HTR-8/SVneo (cell line): ENCODE measurements at places on chromosomes 1 and 21.

- DNase-seq = no peak
These were observed 34.3 kb upstream of the CREG1 start for GRCh38 chr1:167587872-167588271.

GRCh38 chr21:17783003-17783402, 36.2 kb downstream of the C21orf91 start:
- no peak for DNase-seq

- no peak for DNase-seq
These were observed 19.7 kb downstream of the FCRL5 start for GRCh38 chr1:157532569-157532968.

GRCh38 chr1:22807340-22807739, 96.7 kb downstream of the EPHB2 start:
- DNase-seq = no peak

GRCh38 chr1:106998431-106999002, 58.0 kb upstream of the PRMT6 start:
- no peak for DNase-seq

- DNase-seq = no peak
These were observed 6.4 kb upstream of the SERBP1 start for GRCh38 chr1:67436511-67437055.

DNA sequence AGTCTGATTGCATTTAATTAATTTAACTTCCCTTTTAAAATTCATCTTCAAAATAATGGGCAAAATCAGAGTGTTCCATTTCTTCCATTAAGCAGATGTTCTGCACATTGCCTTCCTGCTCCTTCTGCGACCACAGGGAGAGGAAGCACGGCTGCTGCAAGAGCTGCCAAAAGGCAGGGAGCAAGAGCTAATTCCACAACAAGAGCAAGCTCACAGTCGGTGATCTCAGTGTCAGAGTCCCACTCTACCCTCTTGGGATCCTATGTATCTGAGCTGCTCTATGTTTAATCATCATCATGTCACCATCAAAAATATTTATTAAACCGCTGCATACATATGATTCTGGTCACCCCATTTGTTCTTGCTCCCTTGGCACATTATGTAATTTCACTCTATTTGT, 255.3 kb upstream of the CAMK1G start:
- no peak for DNase-seq

DNA sequence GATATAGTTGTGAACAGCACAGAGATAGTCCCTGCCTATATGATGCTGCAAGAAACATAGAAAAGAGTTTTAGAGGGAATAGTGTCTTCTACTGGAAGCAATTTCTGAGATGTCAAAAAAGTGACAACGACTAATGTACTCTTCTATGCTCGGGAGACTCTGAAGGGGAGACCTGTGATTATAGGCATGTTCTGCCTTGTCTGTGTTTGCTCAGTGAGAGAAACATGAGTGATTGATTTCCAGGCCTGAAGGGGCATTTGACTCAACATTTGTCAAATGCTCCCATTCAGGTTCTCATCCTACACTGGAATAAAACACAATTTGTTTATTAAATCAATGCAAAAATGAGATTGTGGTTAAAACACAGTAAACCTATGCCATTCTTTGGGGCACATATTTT, 131.8 kb downstream of the CTH start:
- no peak for DNase-seq

- no peak for DNase-seq
These were observed 619 bp upstream of the IGFN1 start for GRCh38 chr1:201190005-201190404.

- no peak for DNase-seq
These were observed 8.9 kb downstream of the NIBAN1 start for GRCh38 chr1:184965439-184965838.

DNA sequence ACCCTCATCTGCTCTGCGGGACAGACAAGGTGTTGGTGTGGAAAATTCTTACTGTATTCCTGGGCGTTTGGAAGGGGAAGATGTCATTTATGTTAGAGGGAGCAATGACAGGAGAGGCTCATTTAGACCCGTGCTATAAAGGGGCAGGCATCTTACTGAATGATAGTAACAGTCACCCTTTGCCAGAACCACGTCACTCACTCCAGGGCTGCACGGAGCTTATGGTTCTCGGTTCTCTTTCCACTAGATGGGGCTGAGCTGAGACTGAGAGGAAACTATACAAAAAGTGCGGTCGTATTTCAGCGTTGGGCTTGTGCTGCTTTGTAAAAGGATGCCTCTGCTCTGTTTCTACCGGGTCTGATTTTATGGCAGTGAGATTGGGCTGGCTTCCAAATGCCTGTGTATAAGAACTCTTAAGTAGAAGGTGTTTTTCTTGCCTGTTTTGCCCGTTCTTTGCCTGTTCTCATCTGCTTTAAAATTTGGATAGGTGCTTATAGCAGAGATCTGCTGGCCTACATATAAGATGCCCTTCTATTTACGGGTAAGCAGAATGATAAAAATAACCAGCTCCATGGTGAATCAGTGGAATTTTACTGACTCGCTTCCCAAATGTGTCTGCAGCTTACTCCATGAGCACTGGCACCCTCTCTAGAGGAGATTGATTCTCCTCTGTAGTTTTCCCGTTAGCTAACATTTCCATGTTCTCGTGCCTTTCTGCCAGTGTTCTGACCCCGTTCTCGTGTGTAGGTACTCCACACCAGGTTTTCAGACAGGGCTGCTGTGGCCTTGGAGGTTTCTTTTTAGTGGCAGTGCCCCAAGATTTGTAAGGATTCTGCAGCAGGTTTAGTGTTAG, 55.9 kb downstream of the MRPS6 start:
- DNase-seq = peak; percentile 51

GRCh38 chr1:14788080-14788479, 189.6 kb downstream of the KAZN start:
- no peak for DNase-seq

DNA sequence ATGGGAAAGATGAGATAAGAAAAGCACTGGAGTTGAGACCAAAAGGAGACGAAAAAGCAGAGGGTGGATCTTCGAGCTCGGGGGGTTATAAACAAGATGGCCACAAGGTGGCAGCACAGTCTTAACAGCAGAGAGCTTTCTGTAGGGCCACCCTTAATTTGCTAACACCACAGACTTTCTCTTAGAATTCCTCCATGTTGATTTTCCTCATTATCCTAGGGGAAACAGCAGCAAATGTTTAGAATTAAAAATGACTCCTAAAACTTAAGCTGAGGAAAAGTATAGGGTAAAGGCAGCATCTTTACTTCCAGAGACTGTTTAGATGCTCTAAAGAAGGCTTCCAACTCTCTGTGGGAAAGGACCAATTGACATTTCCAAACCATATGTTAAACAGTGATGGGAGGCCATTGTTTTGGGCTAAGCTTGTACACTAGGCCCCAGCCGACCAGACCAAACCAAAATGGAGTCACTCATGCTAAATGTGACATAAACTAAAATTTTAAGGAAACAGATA, 2.5 kb upstream of the APOBEC4 start:
- DNase-seq = peak; percentile 78

DNA sequence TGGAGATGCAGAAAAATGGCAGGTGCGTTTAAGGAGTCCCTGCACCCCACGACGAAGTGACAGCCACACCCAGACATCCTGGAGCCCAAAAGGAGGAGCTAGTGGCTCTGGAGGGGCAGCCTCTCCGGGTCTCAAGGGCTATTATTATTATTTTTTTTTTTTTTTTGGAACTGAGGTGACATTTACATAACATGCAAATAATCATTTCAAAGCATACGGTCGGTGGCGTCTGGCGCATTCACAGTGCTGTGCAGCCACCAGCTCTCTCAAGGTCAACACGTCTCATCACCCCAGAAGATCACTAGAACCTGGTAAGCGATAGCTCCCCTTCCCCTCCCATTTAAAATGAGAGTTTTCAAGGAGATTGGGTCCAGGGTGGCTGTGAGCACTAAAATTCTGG, 67.5 kb upstream of the PDE9A start:
- no peak for DNase-seq

GRCh38 chr1:104671684-104672353, 922.1 kb downstream of the AMY1C start:
- no peak for DNase-seq

- no peak for DNase-seq
These were observed 124.2 kb downstream of the LHX8 start for GRCh38 chr1:75258351-75258750.

- no peak for DNase-seq
These were observed 26.0 kb downstream of the RPS6KA1 start for GRCh38 chr1:26555550-26555981.

DNA sequence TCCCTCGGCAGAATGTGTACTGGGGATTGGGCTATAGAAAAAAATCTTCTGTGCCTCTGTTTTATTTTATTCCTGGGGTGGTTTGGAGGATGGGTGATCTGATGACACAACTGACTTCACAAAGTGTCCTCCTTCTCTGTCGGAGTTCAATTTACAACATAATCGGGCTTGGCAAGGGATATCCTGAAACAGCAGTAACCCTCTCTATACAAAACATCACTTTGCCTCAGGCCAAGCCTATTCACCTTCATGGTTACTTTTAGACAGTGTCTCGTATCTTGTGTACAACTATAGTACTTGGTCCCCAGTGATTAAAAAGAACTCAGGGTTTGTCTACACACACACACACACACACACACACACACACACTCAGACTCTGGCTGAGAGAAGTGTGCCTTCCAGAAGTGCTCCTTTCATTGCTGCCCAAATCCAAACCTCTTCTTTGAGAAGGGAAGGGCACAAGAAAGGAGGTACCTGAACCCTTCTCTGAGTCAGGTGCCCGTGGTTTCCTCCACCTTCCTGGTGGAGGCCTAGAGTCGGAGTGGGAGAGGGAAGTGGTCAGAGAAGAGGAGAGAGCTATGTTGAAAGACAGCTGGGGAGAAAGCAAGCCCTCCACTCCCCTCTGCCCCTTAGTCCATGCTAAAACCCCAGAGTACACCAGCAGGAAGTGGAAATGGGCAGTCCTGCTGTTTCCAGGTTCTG, 62.4 kb upstream of the POU2F1 start:
- no peak for DNase-seq

- DNase-seq = peak; percentile 68
These were observed 24.0 kb downstream of the QSOX1 start for GRCh38 chr1:180178511-180179161.

DNA sequence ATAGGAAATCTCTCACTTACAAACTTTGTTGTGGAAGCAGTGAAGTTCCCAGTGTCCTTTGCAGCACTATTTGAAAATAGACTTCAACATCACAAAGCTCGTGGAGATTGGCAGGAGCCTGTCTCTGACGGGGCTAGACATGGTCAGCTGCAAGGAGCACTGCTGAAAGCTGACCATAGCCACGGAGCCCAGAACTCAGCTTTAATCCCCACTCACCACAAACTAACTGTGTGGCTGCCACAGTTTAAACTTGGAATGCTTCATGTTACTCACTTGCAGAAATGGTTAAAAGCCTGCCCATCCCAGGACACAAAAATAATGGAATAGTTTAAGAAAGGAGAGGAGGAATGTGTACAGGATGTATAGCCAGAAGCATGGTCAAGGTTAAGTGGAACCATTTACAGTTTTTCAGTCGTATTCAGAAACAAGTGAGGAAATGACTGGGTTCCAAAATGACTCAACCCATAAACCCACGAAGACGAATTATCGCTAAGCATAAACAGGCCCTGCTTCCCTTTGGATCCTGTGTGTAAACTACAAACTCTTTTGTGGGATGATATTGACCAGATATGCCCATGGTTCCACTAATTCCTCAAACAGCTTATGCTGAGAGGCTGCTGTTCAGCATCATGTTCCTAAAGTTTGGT, 18.2 kb downstream of the DNALI1 start:
- no peak for DNase-seq

GRCh38 chr1:230153641-230154296, 86.7 kb downstream of the GALNT2 start:
- DNase-seq = no peak

GRCh38 chr1:53618500-53619366, 120.2 kb downstream of the GLIS1 start:
- no peak for DNase-seq

DNA sequence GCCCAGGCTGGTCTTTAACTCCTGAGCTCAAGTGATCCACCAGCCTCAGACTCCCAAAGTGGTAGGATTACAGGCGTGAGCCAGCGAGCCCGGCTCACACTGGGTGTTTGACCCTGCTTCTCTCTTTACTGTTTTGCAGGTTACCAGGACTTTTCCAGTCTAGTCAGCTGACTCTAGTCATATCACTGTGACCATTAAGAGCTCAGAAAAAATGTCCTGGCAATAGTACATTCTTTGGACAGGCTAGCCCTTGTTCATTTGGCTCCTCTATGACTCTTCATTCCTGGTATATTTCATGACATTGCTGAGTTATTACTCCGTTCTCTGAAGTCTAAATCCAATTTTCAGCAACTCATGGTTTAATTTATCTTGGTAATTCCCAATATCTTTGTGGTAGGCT, 8.0 kb upstream of the CA6 start:
- no peak for DNase-seq

DNA sequence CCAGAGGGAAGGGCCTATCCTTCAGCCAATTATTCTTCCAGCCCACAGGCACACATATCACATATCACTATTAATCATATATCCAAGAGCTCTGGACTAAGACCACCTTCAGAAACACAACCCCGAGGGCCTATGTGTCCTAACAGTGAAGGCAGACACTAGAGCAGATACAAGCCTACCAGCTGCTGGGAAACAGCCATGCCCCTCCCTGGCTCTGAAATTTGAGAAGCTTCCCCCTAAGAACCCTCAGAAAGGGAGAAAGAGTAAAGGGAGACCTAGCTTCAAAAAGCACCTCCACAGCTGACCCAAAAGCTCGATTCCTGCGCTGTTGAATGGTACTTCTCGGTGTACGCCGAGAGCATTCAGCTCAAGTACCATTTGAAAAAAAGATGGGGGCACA, 17.4 kb downstream of the CNN3 start:
- DNase-seq = no peak
